Activated CD4-positive, alpha-beta T cell treated with anti-CD3 and anti-CD28 coated beads, Interleukin-2, amount 50 U/mL, for 24 hours (primary cell): ENCODE measurements at places on chromosomes 1 and 21.

DNA sequence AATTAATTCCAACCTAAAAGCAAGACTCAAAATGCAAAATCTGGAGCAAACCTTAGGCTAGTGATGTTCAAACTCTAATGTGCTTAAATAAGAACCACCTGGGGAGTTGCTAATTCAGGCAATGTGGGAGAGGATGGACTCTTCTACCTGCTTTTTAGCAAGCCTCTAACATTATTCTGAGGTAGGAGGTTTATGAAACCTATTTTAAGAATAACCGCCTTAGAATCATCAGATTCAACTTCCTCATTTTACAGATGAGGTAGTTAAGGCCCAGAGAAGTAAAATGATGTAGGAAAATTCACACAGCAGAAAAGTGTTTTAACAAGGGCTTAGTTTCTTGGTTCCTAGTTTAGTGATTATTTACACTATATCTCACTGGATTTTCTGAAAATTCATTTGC lies 8.6 kb upstream of the NTNG1 start:
- DNase-seq, result no peak

GRCh38 chr1:182897696-182898095 lies 55.3 kb downstream of the SHCBP1L start:
- no peak for DNase-seq

DNA sequence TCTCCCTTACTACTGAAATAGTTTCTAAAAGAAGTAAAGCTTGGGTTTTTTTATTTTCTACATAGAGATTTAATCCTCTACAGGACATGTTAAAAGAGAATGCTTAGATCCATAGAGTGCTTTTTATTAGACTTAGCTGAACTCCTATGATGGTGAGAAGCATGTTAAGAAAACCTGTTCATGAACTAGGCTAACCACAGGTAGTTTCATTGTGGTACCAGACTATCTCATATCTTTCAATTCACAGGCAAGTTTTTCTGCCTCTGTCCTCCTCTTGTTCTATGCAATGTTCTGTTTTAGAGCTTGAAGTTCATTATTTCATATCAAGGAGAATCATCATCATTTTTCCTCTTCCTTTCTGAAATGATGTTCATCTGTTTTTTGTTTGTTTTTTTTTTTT lies 65.4 kb downstream of the ELAVL4 start:
- no peak for DNase-seq

DNA sequence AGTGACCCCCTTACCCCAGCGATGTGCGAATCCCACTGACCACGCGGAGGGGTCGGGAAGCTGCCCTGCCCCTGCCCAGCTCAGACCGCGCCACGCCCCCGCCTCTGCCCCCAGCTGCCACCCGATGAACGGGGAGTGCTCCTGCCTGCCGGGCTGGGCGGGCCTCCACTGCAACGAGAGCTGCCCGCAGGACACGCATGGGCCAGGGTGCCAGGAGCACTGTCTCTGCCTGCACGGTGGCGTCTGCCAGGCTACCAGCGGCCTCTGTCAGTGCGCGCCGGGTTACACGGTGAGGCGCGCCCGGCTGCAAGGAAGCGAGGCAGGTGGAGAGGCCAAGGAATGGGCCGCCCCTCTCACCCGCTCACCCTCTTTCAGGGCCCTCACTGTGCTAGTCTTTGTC lies 11.9 kb upstream of the LRRC71 start:
- DNase-seq, result no peak

DNA sequence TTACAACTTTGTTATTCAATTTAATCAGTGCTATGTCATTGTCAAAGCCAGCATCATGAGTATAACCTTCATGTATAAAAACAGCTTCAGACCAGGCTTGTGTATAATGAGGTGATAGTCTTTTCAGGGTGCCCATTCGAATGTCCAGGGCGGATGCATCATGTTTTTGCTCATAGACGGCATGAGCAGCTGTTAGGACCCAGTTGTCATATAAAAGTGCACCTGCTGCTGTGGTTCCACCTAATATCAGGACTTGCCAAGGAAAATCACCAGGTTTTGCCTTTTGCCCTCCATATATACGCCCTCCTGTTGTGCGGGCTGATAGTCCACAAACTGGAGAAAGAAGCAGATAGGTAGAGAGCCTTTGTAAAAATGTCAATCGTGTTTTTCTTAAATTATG lies 14.9 kb downstream of the TARDBP start:
- no peak for DNase-seq

GRCh38 chr1:97174039-97174704 lies 452.6 kb downstream of the PTBP2 start:
- DNase-seq, result no peak
